Ovary (tissue), 10 donors: ENCODE measurements at places on chromosomes 2 and 18. TPM values are rescaled to one million over a fixed set of nuclear protein-coding genes. Genes with fewer than 3 reads are reported as not detected.

DNA sequence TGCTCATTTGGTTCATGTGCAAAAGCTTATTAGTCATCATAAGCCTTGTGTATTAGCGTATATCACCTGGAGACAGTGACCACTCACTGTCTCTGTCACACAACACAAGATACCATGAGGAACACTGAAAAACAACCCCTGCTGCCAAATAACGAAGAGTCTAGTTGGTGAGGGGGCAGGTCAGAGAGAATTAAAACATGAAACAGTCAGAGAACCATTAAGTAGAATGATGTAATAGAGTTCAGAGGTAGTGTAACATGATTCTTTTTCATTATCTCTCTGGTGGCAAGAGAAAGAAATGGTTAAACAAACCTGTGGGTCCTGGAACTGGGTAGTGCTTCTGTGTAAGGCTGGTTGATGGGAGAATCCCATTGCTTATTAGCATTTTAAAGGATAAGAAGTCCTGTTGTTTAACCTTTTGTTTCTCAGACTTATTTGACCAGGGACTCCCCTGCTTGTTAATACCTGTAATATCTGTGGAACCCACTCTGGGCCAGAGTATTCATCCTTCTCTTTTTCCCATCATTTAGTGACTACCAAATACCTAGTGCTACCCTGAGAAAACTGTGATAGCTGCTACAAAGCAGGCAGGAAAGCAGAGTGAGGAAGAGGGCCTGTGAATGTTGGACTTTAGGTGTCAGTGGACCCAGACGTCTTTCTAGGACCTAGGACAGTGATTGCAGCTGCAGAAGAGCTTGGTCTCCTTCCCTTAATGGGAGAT lies 38.0 kb downstream of the PTRHD1 start:
- no peak for DNase-seq
- no peaks in the 10 kb centered on the region for H3K36me3 ChIP-seq
- no peak overlapping the region for H3K27ac ChIP-seq
- H3K27me3 ChIP-seq = no peaks in the 10 kb centered on the region
- H3K4me3 ChIP-seq = no peak overlapping the region
- H3K4me1 ChIP-seq = no peaks in the 10 kb centered on the region

DNA sequence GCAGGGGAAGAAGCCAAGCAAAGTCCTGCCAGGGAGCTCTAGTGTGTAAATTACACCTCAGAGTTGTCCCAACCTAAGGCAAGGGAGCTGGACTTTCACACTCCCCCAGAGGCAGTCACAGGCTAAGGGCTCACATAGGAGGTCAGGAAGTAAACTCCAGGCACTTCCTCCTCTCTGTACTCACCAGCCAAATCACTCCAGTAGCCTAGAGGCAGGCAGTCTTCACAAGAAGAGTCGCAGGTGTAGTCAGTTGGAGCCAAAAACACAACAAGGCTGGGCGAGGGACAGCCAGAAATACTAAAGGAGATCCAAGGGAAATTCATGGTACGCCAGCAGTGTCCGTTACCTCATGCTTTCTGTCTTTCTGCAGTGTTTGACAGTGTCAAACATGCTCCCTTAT lies 205.0 kb downstream of the C1D start:
- no peak overlapping the region for H3K27ac ChIP-seq
- H3K4me3 ChIP-seq = no peak overlapping the region
- H3K27me3 ChIP-seq = no peaks in the 10 kb centered on the region
- no peaks in the 10 kb centered on the region for H3K4me1 ChIP-seq

- H3K27me3 ChIP-seq = no peaks in the 10 kb centered on the region
- H3K4me1 ChIP-seq = peaks cover 11% of the 10 kb centered on the region
- H3K36me3 ChIP-seq = no peaks in the 10 kb centered on the region
- no peak for DNase-seq
- H3K27ac ChIP-seq = no peak overlapping the region
- H3K4me3 ChIP-seq = no peak overlapping the region
These were observed 72.1 kb downstream of the GLI2 start for GRCh38 chr2:120807751-120808150.

Gene NBEAL1
- total RNA-seq = 26.2 TPM
